Amniotic epithelial cell (primary cell): ENCODE measurements at places on chromosomes 12 and 14.
A peak's percentile ranks its signal among the peaks of the same experiment; 100 is the strongest.

- DNase-seq: no peak
These were observed 590.2 kb upstream of the ATXN7L3B start for GRCh38 chr12:73947326-73948026.

DNA sequence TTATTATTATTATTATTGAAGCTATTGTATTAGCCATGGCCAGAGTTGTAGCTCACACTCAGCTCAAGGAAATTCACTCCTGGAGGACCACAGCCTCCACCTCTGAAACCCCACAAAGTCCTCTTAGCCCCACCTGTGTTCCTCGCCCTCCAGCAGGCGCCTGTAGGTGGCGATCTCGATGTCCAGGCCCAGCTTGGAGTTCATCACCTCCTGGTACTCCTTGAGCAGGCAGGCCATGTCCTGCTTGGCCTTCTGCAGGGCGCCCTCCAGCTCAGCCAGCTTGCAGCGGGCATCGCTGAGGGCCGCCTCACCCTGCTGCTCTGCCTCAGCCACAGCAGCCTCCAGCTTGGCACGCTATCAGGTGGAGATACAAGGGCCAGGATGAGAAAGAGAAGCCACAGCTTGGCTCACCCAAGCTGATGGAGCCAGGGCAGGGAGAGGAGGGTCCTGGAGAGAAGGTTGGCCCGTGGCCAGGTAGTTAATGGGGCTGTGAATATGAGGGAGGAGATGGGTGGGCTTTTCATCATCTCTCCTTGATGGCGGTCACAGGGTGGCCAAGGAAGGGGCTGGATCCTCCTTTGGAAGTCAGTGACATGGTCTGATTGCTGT, 5.1 kb downstream of the KRT85 start:
- DNase-seq: no peak

DNA sequence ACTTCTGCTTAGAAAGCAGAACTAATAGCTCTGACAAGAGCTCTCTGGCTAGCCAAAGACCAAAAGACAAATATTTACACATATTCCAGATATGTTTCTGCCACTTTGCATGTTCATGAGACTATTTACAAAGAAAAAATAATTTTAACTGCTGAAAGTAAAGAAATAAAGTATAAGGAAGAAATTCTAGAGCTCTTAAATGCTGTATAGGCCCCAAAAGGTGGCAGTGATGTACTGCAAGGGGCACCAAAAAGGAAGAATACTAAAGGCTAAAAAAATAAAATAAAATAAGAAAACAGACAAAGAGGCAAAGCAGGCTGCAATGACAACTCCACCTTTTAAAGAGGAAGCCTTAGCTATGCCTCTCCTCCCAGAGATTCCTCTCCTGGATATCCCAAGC, 23.0 kb downstream of the KLRK1 start:
- DNase-seq: peak; percentile 38

DNA sequence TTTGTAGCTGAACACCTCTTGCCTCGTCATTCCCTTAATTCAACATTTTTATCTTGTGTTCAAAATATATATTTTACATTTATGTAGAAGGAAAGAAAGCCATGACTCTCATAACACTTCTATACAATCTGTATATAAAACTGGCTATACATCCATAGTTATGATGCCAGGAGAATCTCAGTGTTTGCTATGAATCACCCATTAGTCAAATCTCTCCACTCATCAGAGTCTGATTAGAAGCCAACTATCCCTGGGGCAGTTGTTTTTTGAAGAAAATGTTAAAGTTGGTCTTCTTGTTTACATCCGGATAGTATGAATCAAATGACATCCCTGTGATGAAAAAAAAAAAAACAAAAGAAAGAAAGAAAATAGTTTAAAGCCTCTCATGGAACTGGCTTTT, 503.9 kb downstream of the NELL2 start:
- DNase-seq: no peak

- DNase-seq: no peak
These were observed 280.5 kb downstream of the FBXL14 start for GRCh38 chr12:1313906-1314305.

- DNase-seq: peak; percentile 64
These were observed 5.9 kb upstream of the GDF11 start for GRCh38 chr12:55736780-55737580.

- DNase-seq: no peak
These were observed 399 bp downstream of the NCAPD2 start for GRCh38 chr12:6494258-6494743.

DNA sequence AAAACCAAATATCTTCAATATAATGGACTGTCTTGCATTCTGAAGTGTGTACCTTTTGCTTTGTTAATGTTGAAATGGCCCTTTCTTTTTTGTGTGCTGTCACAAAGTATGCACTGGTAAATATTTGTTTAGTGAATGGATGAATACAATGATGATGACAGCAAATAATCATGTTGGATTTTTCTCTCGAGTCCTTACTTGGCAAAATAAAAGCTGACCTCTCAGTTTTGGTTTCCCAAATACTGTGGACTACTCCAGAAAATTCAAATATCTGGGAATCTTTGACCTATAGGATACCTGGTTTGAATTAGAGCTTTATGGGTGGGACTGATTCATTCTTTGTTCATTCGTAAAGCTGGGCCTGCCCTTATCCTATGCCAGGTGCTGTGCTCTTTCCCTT, 5.5 kb downstream of the UBE3B start:
- DNase-seq: no peak

GRCh38 chr12:54261815-54262402, 18.0 kb downstream of the CBX5 start:
- no peak for DNase-seq

DNA sequence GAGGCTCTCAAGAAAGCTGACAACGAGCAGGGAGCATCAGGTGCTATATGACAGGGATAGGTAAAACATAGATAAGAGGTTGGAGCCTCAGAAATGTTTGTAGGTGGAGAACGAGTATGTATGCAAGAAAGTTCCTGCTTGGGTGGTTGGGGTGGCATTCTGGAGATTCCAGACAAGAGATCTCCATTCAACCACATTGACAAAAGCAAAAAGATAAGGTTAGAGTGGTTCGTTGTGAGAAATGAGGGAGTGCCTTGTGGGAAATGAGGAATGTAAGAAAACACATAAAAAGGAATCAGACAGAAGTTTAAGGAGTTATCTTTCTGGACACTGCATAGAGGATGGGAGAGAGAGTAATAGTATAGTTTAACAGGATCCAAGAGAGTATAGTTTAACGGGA, 290.3 kb downstream of the DPF3 start:
- peak; percentile 93 for DNase-seq

- DNase-seq: peak; percentile 52
These were observed 215.8 kb upstream of the DIO2 start for GRCh38 chr14:80427101-80427500.

GRCh38 chr14:20726531-20726930, 19.2 kb upstream of the EDDM3A start:
- no peak for DNase-seq

DNA sequence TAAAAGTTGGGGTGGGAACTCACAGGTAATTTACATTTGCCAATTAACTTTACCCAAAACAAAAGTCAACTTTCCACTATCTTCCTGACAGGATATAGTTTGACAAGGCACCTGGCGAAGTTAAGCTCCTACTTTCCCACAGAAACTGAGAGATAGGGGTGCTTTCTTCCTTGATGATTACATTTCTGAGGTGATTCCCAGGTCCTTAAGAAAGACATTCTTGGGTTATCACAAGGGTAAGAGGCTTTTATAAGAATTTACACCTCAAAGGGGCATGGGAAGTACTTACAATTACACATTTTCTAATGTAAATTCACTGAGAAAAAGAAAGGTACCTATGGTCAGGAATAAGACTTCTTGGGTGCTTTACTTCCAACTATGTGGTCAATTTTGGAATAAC, 660.9 kb upstream of the MGAT4C start:
- DNase-seq: no peak

- no peak for DNase-seq
These were observed 415.0 kb upstream of the FBXO33 start for GRCh38 chr14:39847194-39847593.

DNA sequence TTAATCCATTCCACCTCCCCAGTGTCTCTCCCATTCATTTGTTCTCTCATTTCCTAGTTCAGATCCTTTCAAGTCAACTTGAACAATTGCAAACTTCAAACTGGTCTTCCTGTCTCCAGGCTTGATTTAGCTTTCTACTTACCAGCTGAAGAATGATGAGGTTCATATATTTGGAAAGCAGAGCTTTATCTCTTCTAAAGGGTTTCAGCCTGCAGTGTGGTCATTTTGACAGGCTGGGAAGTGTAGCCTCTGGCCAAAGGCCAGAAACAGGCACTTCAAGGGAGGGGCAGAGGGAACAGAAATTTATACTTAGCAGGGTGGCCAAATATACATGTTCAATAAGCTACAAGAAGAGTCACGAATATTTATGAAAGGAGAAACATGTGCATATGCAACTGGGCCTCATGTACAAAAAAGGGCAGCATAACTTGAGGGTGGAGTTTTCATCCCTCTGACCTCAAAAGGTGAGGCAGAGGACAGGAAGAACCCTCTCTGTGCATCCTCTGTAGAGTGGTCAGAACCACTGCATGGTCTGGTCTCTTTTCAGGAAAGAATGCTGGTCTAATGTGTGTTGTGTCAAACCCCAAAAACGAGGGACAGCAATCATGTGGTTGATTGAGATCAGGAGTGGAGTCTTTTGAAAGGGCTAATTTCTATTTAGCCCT, 34.0 kb upstream of the HECTD1 start:
- DNase-seq: peak; percentile 22

GRCh38 chr12:131441060-131441396, 269.9 kb upstream of the SFSWAP start:
- no peak for DNase-seq

DNA sequence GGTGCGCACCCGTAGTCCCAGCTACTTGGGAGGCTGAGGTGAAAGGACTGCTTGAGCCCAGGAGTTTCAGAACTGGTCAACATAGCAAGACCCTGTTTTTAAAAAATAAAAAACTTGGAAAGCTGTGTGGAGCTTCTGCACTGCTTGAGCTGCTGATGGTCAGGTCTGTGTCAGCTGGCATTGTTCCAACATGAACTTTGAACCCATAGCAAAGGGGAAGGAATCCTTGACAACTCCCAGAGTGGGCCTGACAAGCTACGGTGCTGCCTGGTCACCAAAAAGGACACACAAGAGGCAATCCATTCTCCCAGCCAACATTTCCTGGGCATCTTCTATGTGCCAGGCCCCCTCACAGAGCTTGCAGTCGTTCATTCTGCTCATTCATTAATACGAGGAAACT, 16.4 kb upstream of the LTBP2 start:
- no peak for DNase-seq

- peak; percentile 56 for DNase-seq
These were observed 78.9 kb downstream of the ITPK1 start for GRCh38 chr14:93036652-93037345.

DNA sequence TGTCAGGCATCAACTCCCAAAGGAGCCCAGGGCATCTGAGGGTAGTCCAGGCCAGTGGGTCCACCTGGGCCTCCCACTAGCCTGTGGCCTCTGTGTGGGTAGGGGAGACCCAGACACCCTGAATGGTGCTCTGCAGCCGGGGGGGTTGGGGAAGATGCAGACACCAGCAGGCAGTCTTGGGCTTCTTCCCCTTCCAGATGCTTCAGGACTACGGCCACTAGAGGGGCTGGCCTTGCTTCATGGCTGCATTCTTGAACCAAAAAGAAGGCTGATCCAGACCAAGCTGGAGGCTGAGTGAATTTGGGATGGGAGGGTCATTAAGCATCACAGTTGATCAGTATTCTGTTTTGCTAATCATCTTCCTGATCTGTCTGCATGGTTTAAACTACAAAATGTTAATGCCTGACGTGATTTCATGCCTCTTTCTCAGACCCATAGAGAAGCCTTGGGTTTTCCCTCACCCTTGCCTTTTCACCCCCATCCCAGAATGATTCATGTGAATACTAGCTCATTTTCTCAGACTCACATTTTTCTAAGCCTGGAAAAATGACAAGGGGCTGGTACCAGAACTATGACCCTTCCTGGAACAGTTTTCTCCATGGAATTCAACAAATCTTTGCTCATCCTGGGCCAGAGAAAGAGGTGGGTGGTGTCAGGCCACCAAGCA, 134.2 kb downstream of the NTF3 start:
- DNase-seq: no peak

GRCh38 chr14:78488938-78489337, 318.8 kb downstream of the NRXN3 start:
- DNase-seq: no peak

- DNase-seq: no peak
These were observed 13.2 kb downstream of the OTX2 start for GRCh38 chr14:56797003-56797568.

DNA sequence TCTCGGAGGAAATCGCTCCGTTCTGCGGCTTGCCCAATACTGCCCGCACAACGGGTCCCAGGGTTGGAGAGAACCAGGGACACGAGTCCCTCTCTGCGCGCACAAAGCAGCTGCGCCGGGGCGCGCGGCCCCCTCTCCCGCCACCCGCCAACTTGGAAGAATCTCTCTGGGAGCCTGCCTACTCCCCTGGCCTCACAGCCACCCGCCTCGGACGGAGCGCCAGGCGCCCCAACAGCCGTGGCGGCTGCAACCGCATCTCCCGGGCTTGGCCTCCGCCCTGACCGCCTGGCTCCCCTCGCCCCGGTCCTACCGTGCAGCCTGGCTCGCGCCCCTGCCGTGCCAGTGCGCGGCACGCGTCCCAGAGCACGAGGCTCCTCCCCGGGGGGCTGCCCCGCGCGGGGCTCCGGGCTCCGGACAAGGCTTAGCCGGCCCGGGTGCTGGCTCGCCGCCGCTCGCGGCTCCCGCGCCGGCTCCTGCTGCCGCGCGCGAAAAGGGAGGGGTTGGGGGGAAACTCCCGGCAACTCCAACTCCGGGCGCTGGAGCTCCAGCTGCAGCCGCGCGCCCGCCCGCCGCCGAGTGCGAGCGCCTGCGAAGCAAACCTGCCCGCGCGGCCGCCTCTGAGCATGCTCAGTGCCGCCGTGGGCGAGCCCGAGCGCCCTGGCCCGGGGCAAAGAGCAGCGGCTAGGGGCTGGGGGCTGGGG, at the start of gene STXBP6:
TSS of gene STXBP6 (minus strand) at position 580 of the 701 bp plus-strand sequence. CDS start 75,329 bp downstream, outside the sequence.
- DNase-seq: peak; percentile 61

DNA sequence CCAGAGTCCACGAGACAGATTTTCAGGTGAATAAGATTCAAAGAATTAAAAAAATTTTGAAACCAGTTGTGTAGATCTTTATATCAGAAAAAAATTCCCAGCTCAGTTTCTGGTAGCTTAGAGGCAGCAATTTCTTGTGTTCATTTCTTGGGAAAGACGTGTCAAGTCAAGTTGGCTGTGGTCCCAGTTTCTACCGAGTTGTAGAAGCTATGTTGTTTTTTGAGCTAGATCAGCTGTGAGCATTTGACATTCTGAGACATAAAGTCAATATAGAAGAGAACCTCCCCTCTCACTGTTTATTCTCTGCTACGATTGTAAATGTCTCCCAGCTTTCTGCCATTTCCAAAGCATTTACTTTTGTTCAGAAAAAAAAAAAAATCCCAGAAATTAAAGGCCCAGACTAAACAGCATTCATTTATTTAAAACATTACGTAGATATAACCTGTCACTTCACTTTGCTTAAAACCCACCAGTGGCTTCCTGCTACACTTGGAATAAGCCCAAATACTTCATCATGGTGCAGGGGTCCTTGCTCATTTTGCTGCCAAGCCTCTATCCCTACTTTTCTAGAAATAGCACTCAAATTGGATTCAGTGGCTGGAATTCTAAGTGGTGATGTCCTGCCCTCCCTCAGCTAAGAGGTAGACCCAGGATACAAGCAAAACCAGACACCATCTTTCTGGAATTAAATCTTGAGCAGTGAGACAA, 20.6 kb upstream of the PYGL start:
- DNase-seq: peak; percentile 95

- no peak for DNase-seq
These were observed 86.3 kb downstream of the IRF2BPL start for GRCh38 chr14:76941946-76942805.

GRCh38 chr14:70638416-70638815, 3.3 kb upstream of the TTC9 start:
- DNase-seq: no peak
